D341Med (cell line): ENCODE measurements at places on chromosomes 12 and 14.

- DNase-seq = peak; percentile 20
Observed at GRCh38 chr14:51638071-51638944, 13.4 kb upstream of the FRMD6 start.

DNA sequence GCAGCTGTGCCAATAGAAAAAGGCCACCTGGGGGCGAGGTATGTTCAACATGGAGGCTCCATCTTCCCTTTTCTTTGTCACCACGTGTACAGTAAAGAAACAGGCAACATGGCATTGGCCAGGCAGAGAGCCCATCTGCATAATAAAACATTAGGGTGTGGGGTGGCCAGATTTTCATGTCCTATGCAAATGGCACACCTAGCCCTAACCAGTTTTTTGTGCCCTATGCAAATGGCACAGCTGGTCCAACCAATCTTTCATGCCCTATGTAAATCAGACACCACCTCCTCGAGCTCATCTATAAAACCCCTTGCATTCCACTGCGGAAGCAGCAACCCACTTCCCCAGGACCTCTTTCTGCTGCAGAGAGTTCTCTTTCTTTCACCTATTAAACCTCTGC is 149.1 kb upstream of the RGS6 start:
- DNase-seq = no peak

GRCh38 chr14:90507428-90507827 is 110.6 kb downstream of the CALM1 start:
- DNase-seq = no peak

GRCh38 chr12:103680591-103681141 is 93.6 kb downstream of the STAB2 start:
- DNase-seq = peak; percentile 67

DNA sequence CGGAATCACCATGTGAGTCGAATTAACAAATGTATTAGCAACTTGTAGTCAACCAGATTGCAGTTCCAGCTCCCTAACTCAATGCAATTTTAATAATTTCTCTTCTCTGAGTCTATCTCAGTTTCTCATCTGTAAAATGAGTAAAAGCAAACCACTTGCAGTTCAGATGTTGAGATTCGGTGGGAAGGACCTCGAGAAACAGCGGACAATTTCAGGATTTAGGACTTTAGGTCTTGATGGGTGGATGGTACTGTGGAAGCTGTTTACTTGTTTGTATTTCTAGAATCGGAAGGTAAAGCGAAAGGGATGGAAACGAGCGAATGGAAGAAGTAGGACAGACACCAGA is 510 bp upstream of the TTC8 start:
- no peak for DNase-seq
